Stimulated activated CD8-positive, alpha-beta memory T cell treated with anti-CD3 and anti-CD28 coated beads, Interleukin-4, amount 100 ng/mL, for 1 hour (primary cell): ENCODE measurements at places on chromosomes 16 and 17.

- DNase-seq, result no peak
These were observed at the start of gene KRTAP3-1 for GRCh38 chr17:41008811-41009210. Gene KRTAP3-1 (minus strand): TSS chr17:41009128. CDS start chr17:41009074, 54 bp downstream.

- no peak for DNase-seq
These were observed 886.5 kb upstream of the SOX9 start for GRCh38 chr17:71234349-71234748.

DNA sequence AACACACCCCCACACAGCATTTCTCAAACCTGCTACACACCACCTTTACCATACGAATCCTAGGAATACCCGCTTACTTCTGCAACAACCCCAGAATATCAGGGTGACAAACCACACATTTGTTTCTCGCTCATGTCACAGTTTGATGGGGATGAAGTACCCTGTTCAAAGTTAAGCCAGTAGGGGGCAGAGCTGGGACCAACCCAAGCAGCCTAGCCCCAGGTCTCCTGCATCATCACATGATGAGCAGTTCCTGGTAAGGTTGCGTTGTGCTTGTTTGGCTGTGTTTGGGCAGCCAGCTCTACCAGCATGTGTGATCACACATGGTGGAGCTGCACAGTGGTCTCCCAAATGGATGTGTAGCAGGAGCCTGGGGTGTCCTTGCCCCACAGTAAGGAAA, 103.6 kb upstream of the C16orf82 start:
- DNase-seq, result no peak

DNA sequence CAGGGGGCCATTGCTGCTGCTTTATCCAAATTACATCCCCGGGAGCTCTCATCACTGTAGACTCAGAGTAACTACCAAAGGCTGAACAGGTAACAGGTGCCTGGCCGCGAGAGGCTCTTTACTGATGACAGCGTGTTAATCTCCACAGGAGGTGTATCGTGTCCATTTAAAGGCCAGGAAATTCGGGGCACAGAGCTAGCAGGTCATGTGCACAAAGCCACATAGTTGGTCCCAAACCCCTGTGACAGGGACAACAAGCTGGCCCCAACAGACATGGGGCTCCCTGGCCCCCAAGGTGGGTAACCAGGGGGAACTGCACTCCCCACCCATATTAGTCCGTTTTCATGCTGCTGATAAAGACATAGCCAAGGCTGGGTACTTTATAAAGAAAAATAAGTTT, 55.3 kb upstream of the RBFOX3 start:
- no peak for DNase-seq

GRCh38 chr17:9410301-9410700, 165.3 kb downstream of the STX8 start:
- DNase-seq, result no peak

- no peak for DNase-seq
These were observed 71.1 kb downstream of the WWOX start for GRCh38 chr16:78170494-78170933.

DNA sequence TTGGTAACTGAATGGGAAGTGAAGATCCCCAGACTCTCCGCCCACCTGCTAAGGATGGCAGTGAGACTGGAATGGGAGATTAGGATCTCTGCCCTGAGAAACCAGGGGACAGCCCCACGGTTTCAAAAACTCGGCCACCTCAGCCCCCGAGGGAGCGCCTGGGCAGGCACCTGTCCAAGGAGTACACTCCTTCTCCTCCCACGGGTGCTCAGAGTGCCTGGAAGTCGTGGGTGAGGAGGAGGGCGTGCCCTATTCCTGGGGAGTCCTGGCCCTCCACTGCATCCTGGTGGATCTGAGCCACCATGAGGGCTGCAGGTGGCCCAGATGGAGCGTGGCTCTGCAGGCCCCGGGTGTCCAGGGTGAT, 78.5 kb downstream of the MGAT5B start:
- no peak for DNase-seq

GRCh38 chr17:79812353-79813258, 15.7 kb upstream of the CBX8 start:
- DNase-seq, result no peak

GRCh38 chr16:64736857-64737256, 385.0 kb downstream of the CDH11 start:
- no peak for DNase-seq

- DNase-seq, result no peak
These were observed 16.3 kb downstream of the MPP3 start for GRCh38 chr17:43816336-43817320.

GRCh38 chr16:23861874-23862273, 26.1 kb downstream of the PRKCB start:
- no peak for DNase-seq
